Fibroblast of mammary gland (primary cell): ENCODE measurements at places on chromosomes 3 and 15.

- peak; percentile 31 for DNase-seq
Measured at GRCh38 chr3:45929042-45929679, 14.1 kb upstream of the CXCR6 start.

DNA sequence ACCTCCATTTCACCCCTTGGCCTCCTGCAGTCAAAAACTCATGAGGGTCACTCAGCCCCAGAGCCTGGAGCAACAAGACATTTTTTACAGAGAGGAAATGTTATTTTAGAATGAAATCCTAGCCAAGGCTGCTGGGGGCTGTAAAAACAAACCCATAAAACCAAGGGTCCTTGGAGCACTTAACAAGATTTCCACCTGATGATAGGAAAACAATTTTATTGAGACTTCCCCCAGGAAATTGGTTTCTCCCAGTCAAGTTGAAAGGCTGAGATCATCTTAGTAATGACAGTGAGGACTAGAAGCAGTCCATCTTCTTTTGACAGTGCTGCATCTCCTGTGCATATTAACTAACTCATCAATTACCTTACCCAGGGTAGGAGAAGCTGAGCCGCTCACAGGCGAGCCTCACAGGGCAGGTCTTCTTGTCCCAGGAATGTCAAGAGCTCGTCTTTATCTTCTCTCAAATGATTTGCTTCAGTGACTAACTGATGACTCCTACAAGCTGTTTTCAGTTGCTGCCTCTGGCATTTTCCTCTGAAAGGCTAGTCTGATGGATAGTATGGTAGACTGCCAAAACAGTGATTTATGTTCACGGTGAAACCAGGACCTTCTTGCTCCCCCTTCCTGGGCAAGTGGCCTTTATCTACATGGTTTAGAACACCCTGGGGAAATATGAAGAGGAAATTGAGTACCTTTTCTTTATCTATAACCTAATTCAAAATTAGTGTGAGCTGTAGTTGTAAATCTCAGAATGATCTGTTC lies 34.6 kb upstream of the AEN start:
- peak; percentile 8 for DNase-seq

GRCh38 chr15:43948691-43949325 lies 122.0 kb downstream of the WDR76 start:
- no peak for DNase-seq

DNA sequence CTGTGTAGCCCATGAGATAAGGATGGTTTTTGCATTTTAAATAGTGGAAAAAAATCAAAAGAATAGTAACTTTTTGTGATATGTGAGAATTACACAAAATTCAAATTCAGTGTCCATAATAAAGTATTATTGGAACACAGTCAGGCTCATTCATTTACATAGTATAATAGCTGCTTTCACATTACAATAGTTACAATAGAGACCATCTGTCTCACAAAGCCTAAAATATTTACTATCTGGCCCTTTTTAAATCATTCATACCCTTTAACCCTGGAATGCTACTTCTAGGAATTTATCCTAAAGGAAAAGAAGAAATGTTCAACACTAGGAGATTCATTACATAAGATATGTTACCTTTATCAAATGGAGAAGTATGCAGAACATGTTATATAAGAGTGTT lies 35.5 kb upstream of the TM4SF4 start:
- DNase-seq, result no peak

DNA sequence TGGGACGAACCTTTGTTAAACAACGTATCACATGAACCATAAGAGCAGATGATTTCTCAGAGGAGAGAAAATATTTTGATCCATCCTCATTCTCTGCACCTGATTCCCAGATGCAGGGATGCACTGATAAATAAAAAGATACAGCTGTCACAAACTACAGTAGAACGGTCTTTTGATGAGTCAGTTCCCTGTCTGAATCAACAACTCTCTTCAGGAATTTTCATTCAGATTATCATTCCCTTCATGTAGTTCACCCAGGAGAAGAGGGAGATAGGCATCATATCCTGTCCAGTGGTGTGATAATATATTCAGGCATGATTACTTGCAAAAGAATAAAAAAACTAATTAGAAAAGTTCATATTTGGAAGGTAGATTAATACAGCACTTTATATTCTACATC lies 521.5 kb downstream of the PYDC2 start:
- no peak for DNase-seq

- DNase-seq, result no peak
Measured at GRCh38 chr3:139608924-139609323, 68.8 kb downstream of the NMNAT3 start.

GRCh38 chr3:99674086-99674789 lies 35.8 kb downstream of the COL8A1 start:
- DNase-seq, result no peak

GRCh38 chr3:9064251-9064650 lies 101.0 kb upstream of the RAD18 start:
- no peak for DNase-seq

DNA sequence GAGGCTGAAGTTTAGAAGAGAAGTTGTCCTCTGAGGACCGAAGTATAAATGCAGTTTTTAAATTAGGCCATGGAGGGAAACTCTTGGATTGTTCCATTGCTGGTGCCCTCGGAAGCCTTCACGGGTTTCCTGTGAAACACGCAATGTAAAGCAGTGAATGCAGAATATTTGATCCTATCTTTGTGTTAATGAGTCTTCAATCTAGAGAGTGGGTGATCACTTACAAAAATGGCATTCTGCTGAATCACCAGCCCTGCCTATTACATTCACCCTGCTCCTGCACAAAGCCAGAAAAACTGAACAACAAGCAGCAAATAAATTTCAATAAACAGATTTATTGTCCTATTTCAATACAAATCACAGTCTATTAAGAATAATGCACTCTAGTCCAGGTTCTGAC lies 1063.9 kb downstream of the FHIT start:
- DNase-seq, result no peak

DNA sequence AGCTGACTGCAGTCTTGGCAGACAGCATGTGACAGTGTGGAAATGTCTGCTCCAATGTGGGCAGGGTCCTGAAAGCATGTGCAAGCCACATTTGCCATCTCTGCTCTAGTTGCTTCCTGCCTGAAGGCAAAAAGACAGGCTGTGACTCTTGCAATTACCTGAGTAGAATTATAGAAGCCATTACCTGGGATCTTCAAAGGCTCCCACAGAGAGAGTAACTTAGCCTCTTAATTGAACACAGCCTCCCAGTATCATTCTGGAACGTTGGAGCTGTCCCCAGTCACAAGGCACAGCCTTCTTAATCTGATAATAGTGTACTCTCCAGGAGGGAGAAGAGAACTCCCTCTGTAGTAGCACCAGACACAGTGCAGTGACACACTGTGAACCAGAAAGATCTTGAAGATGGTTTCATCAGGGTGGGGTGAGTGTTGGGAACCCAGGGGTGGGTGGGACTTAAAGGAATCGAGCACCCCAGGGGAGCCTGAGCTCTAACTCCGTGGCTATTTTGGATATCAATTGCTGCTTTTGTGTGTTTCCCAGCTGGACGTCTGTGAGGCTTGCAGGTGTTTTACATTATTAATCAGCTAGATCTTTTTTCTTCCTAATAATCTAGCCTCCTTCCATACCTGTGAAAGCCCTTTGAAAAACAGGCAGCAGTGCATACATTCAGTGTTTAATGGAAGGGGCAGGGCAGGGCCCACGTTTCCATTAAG lies 40.6 kb upstream of the GLCE start:
- no peak for DNase-seq

GRCh38 chr3:50242851-50243542 lies 7.0 kb downstream of the GNAI2 start:
- DNase-seq, result peak; percentile 58

DNA sequence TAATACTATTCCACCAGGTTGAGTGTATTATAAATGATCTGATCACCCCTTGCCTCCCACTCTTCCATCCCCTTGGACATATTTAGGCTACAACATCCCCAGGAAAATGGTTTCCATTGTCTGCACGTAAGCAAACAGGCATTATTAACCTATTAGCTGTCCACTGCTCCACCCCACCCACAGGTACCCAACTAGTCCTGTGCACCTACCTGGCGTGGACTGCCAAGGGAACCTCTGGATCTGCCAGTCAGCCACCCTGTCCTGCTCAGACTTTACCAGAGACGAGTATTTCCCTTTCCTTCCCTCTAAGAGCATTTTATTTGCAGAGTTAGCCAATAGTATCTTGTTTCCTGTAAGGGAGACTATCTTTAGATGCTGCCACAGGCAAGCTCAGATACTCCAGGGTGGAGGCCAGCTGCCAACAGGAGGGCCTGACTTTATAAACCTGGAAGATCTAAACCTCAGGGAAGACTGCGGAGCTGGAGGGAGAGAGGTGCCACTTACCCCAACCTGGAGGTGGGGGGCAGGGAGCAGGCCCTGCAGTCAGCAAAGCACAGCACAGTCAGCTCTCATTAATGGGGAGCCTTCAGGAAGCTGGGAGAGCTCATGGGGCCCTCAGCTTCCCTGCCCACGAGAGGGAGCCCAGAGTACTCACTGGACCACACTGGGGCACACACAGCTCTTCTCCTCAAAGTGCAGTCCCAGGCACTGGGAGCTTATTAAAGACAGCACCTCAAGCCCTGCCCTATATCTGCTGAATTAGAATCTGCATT lies at the start of gene CX3CR1:
Gene CX3CR1, minus strand, starts transcription at position 292 of the 773 bp plus-strand sequence. CDS start 13,527 bp downstream, outside the sequence.
- DNase-seq, result no peak

DNA sequence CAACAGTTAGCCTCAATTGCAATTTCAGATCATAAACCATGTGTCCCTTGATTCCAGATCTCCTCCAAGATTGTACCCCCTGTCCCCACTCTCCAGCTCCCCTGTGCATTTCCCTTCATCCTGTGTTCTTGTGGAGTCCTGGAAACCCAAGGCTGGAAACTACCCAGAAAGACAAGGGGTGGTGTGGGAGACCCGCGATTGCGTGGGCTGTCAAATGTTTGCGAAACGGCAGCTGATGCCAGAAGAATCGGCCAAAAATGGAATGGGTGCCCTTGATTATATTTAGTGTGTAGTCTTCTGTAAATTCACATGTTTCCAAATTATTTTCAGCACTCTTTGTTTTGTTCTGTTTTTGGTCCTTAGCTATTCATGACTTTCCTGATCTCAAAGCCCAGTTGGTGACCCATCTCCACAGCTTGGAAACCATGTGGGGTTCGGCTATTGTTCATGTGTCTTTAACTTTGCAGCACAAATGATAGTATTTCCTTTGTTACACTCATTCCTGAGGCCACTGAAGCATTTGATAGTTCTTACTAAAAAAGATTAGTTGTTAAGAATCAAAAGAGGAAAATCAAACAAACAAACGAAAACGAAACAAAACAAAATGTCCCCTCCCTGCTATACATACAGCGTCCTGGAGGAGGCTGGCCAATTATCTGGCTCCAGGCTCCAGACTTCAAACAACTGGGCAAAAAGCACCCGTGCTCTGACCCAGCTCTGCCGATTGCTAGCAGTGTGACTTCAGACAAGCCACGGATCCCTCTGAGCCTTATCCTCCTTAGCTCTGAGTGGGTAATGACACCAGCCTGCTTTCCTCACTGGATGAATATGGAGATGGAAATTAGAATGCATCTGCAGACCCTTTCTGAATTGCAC lies 120.9 kb downstream of the CACNA2D3 start:
- no peak for DNase-seq

- no peak for DNase-seq
Measured at GRCh38 chr3:138875096-138875753, 40.5 kb upstream of the PIK3CB start.

- DNase-seq, result no peak
Measured at GRCh38 chr15:94844198-94844537, 612.8 kb downstream of the MCTP2 start.

- DNase-seq, result peak; percentile 38
Measured at GRCh38 chr3:58422756-58423325, 10.8 kb downstream of the PDHB start.

GRCh38 chr15:33780011-33780768 lies 188.1 kb upstream of the CHRM5 start:
- no peak for DNase-seq

- DNase-seq, result no peak
Measured at GRCh38 chr3:84136425-84136824, 822.4 kb upstream of the CADM2 start.

DNA sequence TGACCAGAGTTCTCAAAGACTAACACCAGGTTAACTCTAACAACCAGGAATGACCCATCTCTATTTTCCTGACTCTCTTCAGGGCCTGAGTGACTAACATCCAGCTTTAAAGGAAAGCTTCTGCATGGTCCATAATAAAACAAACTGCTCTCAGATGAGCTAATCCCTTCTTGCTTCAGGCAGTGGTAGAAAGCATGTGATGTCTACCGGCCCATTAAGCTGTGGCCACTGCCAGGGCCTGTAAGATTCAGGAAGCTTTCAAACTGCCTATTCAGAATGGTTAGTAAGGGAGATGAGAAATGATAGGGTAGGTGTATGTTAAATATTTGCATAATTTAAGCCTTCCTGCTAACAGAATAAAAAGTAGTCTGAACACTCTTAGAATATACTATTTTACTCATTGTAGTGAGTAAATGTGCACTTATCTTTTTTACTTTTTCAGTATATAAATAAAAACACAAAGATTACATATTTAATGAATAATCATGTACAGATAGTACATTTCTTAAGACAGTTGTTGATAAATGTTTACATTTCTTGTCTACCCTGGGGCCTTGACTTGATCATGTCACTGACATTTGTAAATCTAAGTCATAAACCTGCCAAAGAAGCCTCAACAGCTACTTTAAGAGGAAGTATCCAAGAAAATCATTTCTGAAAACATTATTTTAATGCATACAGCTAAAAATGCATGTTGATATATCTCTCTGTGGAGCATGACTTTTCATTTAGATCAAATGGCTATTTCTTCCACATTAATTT lies 222.0 kb downstream of the MCTP2 start:
- DNase-seq, result no peak

DNA sequence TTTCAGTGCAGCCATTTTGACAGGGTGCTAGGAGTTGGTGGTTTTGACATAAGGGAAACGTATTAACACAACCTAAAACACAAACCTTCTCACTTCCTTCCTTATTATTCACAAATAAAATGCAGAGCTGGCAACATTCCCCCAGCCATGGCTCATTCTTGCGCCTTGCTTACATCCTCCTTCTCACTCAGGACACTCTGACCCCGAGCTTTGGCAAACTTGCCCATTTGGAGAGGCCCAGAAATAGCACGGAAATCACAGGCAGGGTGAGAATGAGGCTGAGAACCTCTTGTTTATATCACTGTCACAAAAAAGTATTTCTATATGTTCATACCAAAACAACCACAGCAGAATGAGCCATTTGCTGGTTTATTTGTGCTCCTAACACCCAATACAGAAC lies 244.3 kb downstream of the NTRK3 start:
- DNase-seq, result no peak

GRCh38 chr15:22936577-22937472 lies 43.3 kb downstream of the CYFIP1 start:
- DNase-seq, result no peak
